ENCODE measurements at places on chromosomes 12 and 14. TPM values are rescaled to one million over a fixed set of nuclear protein-coding genes. Genes with fewer than 3 reads are reported as not detected.

GRCh38 chr14:38291681-38292467, 36.0 kb upstream of the CLEC14A start:
- no peak for DNase-seq

DNA sequence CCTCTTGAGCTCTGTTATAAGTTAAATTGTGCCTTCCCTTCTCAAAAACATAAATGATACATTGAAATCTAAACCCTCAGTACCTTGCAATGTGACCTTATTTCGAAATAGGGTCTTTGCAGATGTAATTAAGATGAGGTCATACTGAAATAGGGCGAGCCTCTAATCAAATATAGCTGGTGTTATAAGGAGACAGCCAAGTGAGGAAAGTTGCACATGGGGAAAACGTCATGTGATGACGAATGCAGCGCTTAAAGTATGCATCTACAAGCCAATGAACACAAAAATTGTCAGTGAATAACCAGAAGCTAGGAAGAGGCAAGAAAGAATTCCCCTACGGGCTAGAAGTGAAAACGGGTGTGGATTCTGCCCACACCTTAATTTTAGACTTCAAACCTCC, 305.2 kb upstream of the FOXG1 start:
- DNase-seq = no peak

GRCh38 chr12:12091977-12092663, 21.4 kb downstream of the BCL2L14 start:
- DNase-seq = no peak

DNA sequence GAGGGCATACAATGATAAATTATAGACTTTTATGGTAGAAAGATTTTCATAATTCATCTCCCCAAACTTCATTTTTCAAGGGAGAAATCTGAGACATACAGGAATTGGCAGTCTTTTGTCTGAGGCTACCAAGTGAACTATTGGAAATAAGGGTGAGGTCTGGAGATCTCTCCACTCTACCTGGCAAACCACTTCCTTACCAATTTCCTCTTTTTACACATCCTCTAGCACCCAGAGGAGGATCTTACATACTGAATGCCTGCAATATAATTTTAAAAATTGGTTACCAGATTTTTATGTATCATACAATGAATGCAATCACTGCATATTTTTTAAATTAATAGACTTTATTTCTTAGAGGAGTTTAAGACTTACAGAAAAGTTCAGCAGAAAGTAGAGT, 6.6 kb downstream of the PDE6H start:
- no peak for DNase-seq

DNA sequence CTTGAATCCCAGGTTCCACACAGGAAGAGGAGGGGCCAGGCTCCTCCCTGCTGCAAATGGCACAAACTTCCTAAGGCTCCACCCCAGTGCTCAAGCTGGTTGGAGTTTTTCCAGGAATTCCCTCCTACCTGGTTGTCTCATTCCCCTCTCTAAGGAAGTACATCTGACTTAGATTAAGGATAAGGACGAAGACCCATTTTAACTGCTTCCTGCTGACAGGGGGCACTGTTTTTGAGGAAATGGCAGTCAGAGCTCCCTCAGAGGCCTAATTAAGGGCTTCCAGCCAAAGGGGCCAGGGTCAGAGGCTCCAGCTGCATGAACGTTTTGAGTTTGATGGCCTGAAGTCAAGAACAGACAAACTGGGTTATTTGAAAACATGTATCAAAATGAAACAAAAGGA, 1084.7 kb downstream of the SLC6A15 start:
- no peak for DNase-seq

DNA sequence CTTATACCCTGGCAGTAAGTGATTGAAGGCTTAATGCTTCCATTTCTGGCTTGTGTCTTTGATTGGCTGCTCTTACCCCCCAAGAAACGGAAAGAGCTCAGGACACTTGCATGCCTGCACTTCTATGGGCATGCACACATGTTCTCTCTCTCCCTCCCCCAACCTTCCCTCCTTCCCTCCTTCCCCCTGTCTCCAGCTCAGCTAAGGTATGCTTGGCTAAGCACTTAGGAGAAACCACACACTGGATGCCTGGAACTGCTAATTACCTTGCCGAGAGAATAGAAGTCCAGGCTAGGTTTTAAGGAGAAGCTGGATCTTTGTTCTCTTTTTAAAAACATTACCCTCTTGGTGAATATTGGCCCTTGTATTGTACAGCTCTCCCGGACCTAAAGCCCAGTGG, 1072.8 kb upstream of the TMEM132C start:
- peak; percentile 7 for DNase-seq

Gene SIVA1
- 90.8 TPM for polyA plus RNA-seq

Data from renal pelvis (tissue), 12 donors.